ENCODE measurements at places on chromosomes 16 and 17.

- peak; percentile 89 for DNase-seq
Observed at GRCh38 chr17:77436058-77436442, 295.3 kb downstream of the SEC14L1 start.

GRCh38 chr17:10115536-10115932 lies 82.9 kb downstream of the GAS7 start:
- no peak for DNase-seq

DNA sequence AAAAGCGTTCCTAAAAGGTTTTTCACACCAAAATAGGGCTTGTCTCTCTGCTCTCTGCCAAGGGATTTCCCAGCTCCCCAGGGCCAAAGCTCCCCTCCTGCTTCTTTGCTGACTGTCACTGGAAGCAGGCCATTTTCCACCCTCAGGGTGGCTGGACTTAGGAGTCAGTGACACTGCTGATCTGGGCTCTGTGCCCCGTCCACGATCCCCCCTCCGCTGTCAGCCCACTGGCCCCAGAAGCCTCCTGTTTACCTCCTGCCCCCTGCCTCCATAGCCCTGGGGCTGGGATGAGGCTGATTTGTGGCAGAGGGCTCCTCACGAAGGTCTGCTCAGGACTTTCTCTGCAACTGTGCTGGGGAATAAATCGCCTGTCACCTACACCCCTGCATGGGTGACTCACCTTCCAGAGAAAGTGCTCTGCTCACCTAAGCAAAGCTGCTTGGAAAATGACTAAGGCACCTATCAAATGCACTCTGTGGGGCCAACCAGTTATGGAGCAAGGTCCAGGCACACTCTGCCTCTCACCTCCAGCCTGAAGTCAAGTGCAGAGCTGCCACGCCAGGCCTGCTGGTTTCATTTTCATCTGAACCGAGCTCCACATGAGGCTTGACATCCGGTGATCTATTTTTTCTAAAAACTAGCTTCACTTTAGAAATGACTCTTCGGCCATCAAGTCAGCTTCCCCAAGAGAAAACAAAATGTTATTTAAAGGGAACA lies 4.9 kb downstream of the MAP3K14 start:
- DNase-seq: peak; percentile 33

- peak; percentile 81 for DNase-seq
Observed at GRCh38 chr16:58501242-58502131, 1.5 kb downstream of the NDRG4 start.

DNA sequence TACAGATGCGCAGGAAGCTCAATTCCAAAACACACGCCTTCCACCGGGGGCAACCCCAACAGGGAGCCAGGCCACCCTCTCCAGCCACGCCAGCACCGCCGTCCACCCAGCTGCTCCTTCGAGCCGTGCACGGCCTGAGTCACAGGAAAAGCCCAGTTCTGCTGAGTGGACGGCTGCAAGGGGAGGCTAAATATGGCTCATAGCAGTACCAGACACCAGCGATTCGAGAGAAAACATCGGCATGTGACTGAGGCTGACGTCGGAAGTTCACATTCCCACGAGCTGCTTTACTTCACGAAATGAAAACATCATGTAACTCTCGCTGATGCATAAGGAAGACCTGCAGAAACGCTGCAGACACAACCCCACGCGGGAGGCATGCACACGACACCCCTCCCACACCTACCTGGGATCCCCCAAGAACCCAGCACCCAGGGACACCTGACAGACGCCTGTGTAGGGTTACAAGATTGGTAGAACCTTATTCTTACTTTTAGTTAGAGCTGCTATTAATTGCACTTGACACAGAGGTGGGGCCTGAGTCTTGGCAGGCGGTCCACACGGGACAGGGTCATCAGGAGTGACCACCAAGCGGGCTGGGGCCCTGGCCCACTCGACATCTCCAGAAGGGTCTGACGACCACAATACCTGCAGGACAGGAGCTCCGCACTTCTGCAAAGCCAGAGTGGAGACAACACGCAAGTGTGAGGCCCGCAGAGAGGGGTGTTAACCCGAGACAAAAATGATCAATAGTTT lies 116.8 kb downstream of the ANKRD11 start:
- no peak for DNase-seq

GRCh38 chr16:81394416-81394815 lies 50.2 kb upstream of the CMIP start:
- DNase-seq: no peak

GRCh38 chr17:40895106-40895730 lies 10.2 kb upstream of the KRT20 start:
- no peak for DNase-seq

DNA sequence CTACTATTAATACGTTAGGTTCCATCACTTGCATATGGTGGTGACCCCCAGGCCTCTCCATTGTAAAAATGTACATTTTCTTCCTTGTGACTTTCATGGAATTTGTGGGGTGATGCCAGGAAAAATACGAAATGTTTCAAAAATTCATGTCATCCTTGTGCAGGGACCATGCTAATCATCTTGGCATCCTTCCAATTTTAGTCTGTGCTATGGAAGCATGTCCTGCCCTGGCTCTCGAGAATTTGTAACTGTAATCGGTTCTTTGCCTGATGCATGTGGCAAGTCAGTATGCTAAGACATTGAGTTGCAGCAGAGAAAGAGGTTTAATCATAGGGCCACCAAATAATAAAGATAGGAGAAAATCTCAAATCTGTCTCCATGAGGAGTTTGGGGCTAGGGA lies 14.3 kb upstream of the GINS3 start:
- DNase-seq: no peak

DNA sequence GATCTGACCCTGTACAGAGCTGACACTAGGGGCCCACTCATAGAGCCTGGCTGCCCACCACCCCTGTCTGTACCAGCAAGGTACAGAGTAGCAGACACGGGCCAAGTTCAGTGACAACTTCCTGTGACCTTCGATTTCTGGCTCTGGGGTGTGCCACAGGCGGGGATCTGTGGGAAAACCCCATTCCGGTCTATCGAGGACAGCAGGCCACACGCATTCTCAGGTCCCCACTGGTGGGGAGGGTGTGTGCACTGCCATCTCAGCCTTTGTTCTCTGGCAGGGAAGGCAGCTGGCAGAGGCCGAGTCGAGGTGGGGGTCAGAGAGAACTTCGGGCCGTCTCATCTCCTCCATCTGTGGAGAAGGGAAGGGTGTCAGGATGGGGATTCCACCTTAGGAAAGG lies 10.0 kb downstream of the NLE1 start:
- DNase-seq: no peak

GRCh38 chr17:8736796-8737195 lies 7.8 kb downstream of the CCDC42 start:
- DNase-seq: no peak

DNA sequence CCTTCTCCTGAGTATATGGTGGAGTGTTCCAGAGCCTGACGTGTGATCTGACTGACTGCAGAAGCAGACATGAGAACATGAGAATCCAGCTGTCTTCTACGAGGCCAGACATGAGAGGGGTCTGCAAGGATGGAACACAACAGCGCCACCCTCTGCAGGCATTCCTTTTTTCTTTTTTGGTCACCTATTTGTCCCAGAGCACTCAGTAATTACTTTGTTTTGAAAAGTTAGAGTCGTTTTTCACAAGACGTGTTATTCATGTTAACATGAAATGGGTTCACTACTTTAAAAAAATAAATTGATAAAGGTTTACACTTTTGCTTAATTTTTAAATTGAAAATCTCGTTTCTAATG lies 43.8 kb upstream of the ATP2A3 start:
- DNase-seq: no peak

DNA sequence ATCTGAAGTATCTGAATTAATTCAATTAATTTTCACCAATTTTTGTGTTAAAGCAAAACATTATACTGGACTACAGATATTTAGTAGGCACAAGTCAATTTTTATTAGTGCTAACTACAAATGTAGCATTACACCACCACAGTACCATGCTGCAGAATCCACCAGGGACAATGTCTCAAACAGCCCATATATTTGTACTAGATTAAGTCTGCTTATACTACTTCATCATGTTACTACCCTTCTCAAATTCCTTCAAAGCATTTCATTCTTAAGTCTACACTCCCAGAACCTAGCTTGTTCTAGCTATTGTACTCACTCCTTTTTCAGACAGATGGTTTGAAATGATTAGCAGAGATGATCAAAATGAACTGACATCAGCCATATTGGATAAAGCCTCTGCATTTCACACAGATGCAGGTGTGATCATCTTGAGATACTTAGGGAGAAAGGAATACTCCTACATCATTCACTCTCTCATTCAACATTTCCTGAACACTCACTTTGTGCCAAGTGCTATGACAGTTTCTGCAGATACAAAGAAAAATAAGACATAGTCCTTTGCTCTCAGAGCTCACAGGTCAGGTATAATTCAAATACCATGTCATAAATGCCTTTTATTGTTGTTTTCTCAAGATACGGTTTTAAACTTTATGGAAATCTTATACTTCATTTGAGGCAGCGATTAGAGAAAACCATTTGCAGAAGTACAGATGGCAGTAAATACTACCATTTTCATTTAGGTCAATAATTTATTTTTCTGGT lies 47.7 kb downstream of the SMURF2 start:
- no peak for DNase-seq

GRCh38 chr17:79739148-79740062 lies 8.7 kb downstream of the ENPP7 start:
- DNase-seq: no peak

- no peak for DNase-seq
Observed at GRCh38 chr17:71725811-71726210, 395.0 kb upstream of the SOX9 start.

DNA sequence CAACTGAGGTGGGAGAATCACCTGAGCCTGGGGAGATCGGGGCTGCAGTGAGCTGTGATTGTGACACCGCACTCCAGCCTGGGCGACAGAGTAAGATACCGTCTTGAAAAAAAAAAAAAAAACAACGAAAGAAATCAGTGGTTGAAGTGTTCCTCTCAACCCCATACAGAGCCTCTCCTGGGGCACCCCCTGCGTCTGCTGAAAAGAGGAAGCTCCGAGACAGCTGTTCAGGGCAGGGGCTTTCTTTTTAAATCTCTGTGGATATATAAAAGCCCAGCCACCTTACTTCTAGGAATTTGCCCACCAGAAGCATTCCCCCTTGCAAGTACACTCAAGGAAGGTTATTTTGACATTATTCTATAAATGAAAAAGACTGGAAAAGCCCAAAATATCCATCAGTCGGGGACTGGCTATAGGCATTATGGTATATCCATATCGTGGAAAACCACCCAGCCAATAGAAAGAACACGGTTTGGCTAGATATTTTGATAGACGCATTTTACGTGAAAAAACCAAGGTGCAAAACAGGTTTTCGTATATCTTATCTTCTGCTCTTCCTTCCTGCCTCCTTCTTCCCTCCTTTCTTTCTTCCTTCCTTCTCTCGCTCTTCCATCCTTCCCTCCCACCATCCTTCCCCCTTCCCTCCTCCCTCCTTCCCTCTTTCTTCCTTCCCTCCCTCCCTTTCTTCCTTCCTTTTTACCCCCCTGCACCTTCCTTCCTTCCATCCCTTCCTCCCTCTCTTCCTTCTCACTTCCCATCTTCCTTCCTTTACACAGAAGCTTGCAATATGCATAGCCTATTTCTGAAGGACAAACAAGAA lies 9.2 kb upstream of the CCL22 start:
- DNase-seq: no peak

GRCh38 chr16:88274847-88275246 lies 107.9 kb upstream of the ZNF469 start:
- peak; percentile 48 for DNase-seq

GRCh38 chr17:73609758-73610157 lies 34.5 kb downstream of the SDK2 start:
- no peak for DNase-seq

- DNase-seq: no peak
Observed at GRCh38 chr17:60562421-60562820, 36.4 kb upstream of the APPBP2 start.

DNA sequence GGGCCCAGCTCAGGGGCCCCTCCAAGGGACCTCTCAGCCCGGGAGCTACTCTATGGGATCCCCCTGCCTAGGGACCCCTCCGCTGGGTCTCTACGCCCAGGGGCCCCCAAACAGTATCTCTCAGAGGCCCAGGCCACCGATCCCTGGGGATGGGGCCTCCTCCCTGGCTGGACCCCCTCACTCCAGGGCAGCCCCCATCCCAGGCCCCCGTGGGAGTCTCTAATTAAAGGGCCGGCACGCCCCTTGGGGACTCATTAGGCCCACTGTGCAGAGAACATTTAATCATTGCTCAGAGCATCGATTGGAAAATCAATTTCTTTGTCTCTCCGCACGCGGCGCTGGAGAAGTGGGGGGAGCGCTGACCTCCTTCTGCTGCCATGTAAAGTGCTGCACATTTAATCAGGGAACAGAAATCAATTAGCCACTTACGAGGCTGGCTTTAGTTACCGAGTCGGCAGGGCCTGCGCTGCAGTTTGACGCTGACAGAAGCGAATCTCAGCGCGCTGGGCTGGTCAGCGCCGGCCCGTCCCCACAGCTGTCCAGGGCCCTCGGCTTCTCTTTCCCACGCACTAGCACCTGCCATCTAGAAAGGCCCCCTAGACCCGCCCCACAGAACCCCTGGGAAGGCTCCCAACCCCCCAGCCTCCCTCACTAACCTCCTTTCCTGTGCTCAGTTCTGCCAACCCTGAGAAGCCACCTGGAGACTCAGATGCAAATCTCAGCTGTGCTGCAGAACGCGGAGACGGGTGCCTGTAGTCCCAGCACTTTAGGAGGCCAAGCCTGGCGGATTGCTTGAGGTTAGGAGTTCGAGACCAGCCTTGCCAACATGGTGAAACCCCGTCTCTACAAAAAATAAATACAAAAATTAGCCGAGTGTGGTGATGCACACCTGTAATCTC lies 20.2 kb upstream of the C1QL1 start:
- no peak for DNase-seq

- no peak for DNase-seq
Observed at GRCh38 chr16:35753559-35754390, 2294.4 kb downstream of the TP53TG3F start.

GRCh38 chr16:84546669-84547545 lies 42.4 kb upstream of the MEAK7 start:
- DNase-seq: no peak

DNA sequence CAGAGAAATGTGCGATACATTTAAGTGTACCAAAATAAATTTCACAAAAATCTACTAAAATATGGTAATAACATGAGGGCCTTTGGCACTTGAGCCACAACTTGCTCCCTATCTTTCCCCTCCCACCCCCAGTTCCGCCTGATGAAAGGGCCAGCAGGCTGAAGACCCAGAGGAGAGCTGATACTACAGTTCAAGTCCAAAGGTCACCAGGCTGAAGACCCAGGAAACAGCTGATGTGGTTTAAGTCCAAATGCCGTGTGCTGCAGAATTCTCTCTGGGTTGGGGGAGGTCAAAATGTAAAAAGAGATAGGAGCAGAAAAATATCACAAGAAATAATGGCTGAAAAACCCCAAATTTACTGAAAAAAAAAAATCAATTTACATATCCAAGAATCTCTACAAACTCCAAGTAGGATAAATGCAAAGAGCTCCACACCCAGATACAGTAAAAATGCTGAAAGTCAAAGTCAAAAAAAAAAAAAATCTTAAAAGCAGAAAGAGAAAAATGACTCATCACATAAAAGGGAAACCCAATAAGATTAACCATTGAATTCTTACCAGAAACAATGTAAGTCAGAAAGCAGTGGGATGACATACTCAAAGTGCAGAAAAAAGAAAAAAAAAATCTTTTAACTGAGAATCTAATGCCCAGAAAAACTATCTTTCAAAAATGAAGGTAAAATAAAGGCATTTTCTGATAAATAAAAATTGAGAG lies 452.1 kb upstream of the ASIC2 start:
- no peak for DNase-seq
